Cardiac atrium fibroblast (primary cell): ENCODE measurements at places on chromosomes 11 and 22. TPM values are rescaled to one million over a fixed set of nuclear protein-coding genes. Genes with fewer than 3 reads are reported as not detected.

The SCN3B gene
- total RNA-seq: 0.49 TPM in 1 of 2 replicates, not detected in the other

The MFNG gene
- 1.3 TPM in 1 of 2 replicates, not detected in the other for total RNA-seq

The MRPL23 gene
- total RNA-seq: 73.5 and 77.3 TPM in 2 replicates

The KCNJ1 gene
- total RNA-seq: not detected in 2 replicates

The PHETA2 gene
- total RNA-seq: 15.4 and 17.3 TPM in 2 replicates

The MS4A1 gene
- not detected in 2 replicates for total RNA-seq

The CRY2 gene
- total RNA-seq: 6.8 and 9.7 TPM in 2 replicates

The RTN4R gene
- 0.54 and 0.97 TPM in 2 replicates for total RNA-seq

The DUSP8 gene
- total RNA-seq: 0.32 and 0.72 TPM in 2 replicates

The NXPE1 gene
- not detected in 2 replicates for total RNA-seq

The TEAD1 gene
- total RNA-seq: 69.1 and 79.9 TPM in 2 replicates

The MS4A10 gene
- not detected in 2 replicates for total RNA-seq

The CRACR2B gene
- total RNA-seq: 0.32 and 0.72 TPM in 2 replicates

The GAB4 gene
- total RNA-seq: not detected in 2 replicates

The GLYATL2 gene
- total RNA-seq: 2.5 TPM in 1 of 2 replicates, not detected in the other

The OR2AT4 gene
- not detected in 2 replicates for total RNA-seq

The CECR2 gene
- total RNA-seq: 2.4 and 3.1 TPM in 2 replicates

The POTEH gene
- total RNA-seq: not detected in 2 replicates

The CPT1B gene
- total RNA-seq: 1.8 TPM in 1 of 2 replicates, not detected in the other

The ZNHIT2 gene
- total RNA-seq: 10.1 and 13.8 TPM in 2 replicates

The VPREB1 gene
- total RNA-seq: not detected in 2 replicates

The CEP57 gene
- total RNA-seq: 14.3 and 14.7 TPM in 2 replicates

The NKAPD1 gene
- 13.9 and 14.7 TPM in 2 replicates for total RNA-seq

The RASSF10 gene
- not detected in 2 replicates for total RNA-seq

The GPHA2 gene
- 2.6 TPM in 1 of 2 replicates, not detected in the other for total RNA-seq

The POU2AF2 gene
- total RNA-seq: not detected in 2 replicates

The IRAG1 gene
- total RNA-seq: 3.1 and 4.0 TPM in 2 replicates

The IGF2 gene
- 28.7 and 54.3 TPM in 2 replicates for total RNA-seq

The TRIM51 gene
- total RNA-seq: not detected in 2 replicates

The INSC gene
- total RNA-seq: 2.3 TPM in 1 of 2 replicates, not detected in the other

The MMP20 gene
- total RNA-seq: not detected in 2 replicates

The XKR3 gene
- not detected in 2 replicates for total RNA-seq

The SLC22A9 gene
- total RNA-seq: not detected in 2 replicates

The FXYD2 gene
- total RNA-seq: 1.3 TPM in 1 of 2 replicates, not detected in the other

The DDI1 gene
- total RNA-seq: not detected in 2 replicates

The ADM2 gene
- 10.2 and 10.8 TPM in 2 replicates for total RNA-seq

The CAVIN3 gene
- total RNA-seq: 318 and 495 TPM in 2 replicates

The KCNJ5 gene
- 0.36 TPM in 1 of 2 replicates, not detected in the other for total RNA-seq

The SLN gene
- total RNA-seq: not detected in 2 replicates
